ENCODE measurements at places on chromosomes 6 and 20.

- DNase-seq: no peak
Observed at GRCh38 chr20:48571949-48572847, 255.6 kb downstream of the PREX1 start.

GRCh38 chr20:23995905-23996666 is 7.5 kb upstream of the GGTLC1 start:
- DNase-seq: peak; percentile 31

- no peak for DNase-seq
Observed at GRCh38 chr6:105223242-105223641, 43.4 kb upstream of the POPDC3 start.

- no peak for DNase-seq
Observed at GRCh38 chr6:136566851-136567250, 16.6 kb upstream of the MAP7 start.

- DNase-seq: no peak
Observed at GRCh38 chr6:132505158-132505557, 7.8 kb downstream of the STX7 start.

GRCh38 chr6:156167625-156168071 is 609.5 kb upstream of the ARID1B start:
- DNase-seq: peak; percentile 3

GRCh38 chr6:104540743-104541142 is 319.0 kb downstream of the HACE1 start:
- peak; percentile 72 for DNase-seq

- DNase-seq: no peak
Observed at GRCh38 chr20:2771631-2772080, 28.8 kb downstream of the CPXM1 start.

DNA sequence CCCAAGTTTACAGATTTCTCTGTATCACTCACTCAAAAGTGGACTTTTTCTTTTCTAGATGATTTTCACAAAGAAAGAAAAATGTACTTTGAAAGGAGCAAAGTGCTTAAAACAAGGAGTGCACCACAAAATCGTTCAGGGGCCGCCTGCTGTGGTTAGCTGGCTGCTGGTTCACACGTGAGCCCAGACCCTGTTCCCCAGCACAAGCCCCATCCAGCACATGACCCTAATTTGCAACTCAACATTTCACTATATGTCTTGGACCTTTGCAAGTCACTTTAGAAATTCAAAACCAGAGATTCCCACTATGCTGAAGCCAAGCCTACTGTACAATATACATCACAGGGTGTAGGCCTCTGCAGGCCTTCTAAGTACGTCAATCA is 95.5 kb upstream of the NHSL1 start:
- no peak for DNase-seq

DNA sequence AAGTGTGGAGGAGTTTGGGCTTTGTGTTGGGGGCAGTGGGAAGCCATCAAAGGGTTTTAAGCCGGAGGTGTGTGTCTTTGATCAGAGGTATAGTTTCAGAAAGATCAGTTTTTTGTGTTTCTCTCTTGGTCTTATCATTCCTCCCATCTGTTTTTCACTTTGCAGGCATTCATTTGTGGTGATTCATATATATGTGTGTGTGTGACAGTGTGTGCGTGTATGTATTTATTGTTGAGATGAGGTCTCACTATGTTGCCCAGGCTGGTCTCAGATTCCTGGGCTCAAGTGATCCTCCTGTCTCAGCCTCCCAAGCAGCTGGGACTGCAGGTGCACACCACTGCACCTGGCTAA is 11.1 kb upstream of the SERINC3 start:
- peak; percentile 63 for DNase-seq

GRCh38 chr6:33863723-33864440 is 60.1 kb upstream of the MLN start:
- no peak for DNase-seq

- DNase-seq: no peak
Observed at GRCh38 chr20:31875671-31876070, 5.2 kb downstream of the TTLL9 start.

DNA sequence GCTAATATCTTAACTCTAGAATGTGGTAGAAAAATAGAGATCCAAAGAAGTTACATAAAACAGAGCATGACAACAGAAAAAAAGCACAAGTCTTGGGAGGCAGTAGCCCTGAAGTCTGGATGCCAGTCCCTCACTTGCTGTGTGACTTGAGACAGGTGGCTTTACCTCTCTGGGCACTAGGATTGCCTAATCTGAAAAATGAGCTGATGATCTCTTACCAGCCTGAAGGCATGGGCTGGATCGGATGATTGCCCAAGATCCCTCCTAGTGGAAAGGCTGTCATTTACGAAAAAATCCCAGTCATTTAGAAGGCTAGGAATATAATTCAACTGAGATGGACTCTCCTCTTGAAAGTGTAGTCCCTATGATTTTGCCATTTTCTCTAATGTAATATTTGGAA is 10.9 kb upstream of the GCM1 start:
- peak; percentile 25 for DNase-seq

DNA sequence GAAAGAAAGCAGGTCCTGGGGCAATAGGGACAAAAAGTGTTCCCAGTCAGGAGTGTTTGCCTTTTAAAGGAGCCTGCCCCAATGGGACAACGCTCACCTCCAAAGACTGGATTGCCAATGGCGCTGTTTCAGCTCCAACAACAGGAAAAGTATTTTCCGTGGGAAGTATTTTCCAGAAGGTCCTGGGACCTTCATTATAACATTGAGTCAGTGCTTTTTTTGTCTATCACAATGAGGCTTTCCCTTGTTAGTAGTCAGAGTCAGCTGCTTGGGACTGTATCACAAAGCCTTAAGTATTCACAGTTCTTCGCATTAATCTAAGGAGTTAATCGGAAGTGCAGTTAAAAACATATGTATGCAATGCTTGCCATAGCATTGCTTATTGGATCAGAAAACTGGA is 17.3 kb downstream of the TRAF3IP2 start:
- no peak for DNase-seq
